ENCODE measurements at places on chromosomes 4 and X.

GRCh38 chr4:8852118-8852704 lies 19.4 kb downstream of the HMX1 start:
- H3K4me3 ChIP-seq = no peak overlapping the region
- H3K4me1 ChIP-seq = no peaks in the 10 kb centered on the region
- H3K27ac ChIP-seq = no peak overlapping the region

GRCh38 chr4:962231-963208 lies 10.8 kb downstream of the DGKQ start:
- H3K4me1 ChIP-seq = no peaks in the 10 kb centered on the region
- no peak overlapping the region for H3K4me3 ChIP-seq
- DNase-seq = no peak
- H3K36me3 ChIP-seq = peaks cover 31% of the 10 kb centered on the region
- H3K27ac ChIP-seq = no peak overlapping the region
- no peaks in the 10 kb centered on the region for H3K27me3 ChIP-seq

GRCh38 chrX:150365990-150366911 lies 3.1 kb downstream of the MAMLD1 start:
- H3K27me3 ChIP-seq = peaks cover 26% of the 10 kb centered on the region
- no peak overlapping the region for H3K27ac ChIP-seq
- no peak for DNase-seq
- H3K4me1 ChIP-seq = peaks cover 38% of the 10 kb centered on the region

- no peak overlapping the region for H3K27ac ChIP-seq
- DNase-seq = no peak
- no peaks in the 10 kb centered on the region for H3K27me3 ChIP-seq
- H3K36me3 ChIP-seq = no peaks in the 10 kb centered on the region
- H3K4me1 ChIP-seq = no peaks in the 10 kb centered on the region
Measured at GRCh38 chr4:41471126-41472071, 66.6 kb upstream of the LIMCH1 start.

DNA sequence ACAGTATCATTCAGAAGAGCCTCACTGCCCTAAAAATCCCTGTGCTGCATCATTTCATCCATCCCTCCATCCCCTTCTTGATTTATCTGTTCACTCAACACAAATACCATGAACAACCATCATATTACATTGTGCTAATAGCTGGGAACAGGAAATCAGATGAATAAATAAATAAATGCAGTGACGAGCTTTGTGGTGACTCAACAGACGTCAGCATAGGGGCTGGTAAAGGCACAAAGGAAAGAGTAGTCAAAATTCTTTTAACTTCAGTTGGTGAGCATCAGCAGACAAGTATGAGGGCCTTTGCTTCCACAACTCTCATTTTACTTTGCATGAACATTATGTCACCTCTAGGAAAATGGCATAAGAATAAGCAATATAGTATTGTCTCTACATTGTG lies 65.5 kb downstream of the EDNRA start:
- peaks cover 6% of the 10 kb centered on the region for H3K27me3 ChIP-seq
- H3K4me3 ChIP-seq = no peak overlapping the region
- H3K27ac ChIP-seq = no peak overlapping the region
- DNase-seq = no peak

DNA sequence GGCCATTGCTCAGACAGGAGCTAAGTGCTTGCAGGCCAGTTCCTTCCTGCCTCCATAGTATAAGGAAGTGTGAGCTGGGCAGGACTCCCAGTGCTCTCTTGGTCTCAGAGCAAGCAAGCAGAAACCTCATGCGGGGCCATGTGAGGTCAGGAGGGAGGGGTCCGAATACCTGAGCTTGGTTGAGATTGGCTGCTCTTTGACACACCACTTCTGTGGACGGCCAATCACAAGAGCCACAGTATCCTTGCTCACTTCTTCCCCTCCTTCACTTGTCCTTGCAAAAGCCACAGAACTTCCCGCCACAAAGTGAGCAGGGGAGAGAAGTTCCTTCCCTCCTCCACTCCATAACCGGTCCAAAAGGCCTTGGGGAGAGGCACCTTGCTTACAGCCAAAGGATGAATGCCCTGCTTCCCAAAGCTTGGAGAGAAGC lies 56.7 kb downstream of the PRPS1 start:
- no peak for DNase-seq
- H3K4me1 ChIP-seq = peaks cover 23% of the 10 kb centered on the region
- no peaks in the 10 kb centered on the region for H3K36me3 ChIP-seq
- no peak overlapping the region for H3K4me3 ChIP-seq
- H3K27ac ChIP-seq = no peak overlapping the region

DNA sequence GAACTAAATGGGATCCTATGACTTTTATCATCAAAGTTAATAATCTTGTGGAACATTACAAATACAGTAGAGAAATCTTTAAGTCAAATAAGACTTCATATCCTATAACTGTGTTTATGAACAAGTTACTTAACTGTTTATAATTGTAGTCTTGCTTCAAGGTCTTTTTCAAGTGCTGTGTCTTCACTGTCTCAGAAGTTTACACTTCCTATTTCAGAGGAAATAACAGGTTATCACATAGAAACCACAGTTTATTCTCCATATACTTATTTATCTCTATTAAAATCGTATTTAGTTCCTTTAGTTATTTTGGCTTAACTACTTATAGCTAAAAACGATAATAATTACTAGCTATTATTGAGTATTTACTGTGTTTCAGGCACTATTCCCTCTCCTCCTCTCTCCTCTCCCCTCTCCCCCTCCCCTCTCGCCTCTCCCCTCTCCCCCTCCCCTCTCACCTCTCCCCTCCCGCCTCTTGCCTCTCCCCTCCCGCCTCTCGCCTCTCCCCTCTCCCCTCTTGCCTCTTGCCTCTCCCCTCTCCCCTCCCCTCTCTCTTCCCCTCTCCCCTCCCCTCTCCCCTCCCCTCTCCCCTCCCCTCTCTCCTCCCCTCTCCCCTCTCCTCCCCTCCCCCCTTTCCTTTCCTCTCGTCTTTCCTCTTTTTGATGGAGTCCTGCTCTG lies 63.7 kb downstream of the RBPJ start:
- H3K36me3 ChIP-seq = peaks cover 11% of the 10 kb centered on the region
- H3K4me3 ChIP-seq = no peak overlapping the region
- H3K27ac ChIP-seq = no peak overlapping the region
- no peaks in the 10 kb centered on the region for H3K27me3 ChIP-seq
- H3K4me1 ChIP-seq = peaks cover 3% of the 10 kb centered on the region

GRCh38 chr4:110518889-110519490 lies 43.0 kb downstream of the ENPEP start:
- H3K27me3 ChIP-seq = peaks cover 5% of the 10 kb centered on the region
- H3K27ac ChIP-seq = no peak overlapping the region
- H3K4me1 ChIP-seq = no peaks in the 10 kb centered on the region
- no peak overlapping the region for H3K4me3 ChIP-seq
- no peaks in the 10 kb centered on the region for H3K36me3 ChIP-seq
- no peak for DNase-seq

DNA sequence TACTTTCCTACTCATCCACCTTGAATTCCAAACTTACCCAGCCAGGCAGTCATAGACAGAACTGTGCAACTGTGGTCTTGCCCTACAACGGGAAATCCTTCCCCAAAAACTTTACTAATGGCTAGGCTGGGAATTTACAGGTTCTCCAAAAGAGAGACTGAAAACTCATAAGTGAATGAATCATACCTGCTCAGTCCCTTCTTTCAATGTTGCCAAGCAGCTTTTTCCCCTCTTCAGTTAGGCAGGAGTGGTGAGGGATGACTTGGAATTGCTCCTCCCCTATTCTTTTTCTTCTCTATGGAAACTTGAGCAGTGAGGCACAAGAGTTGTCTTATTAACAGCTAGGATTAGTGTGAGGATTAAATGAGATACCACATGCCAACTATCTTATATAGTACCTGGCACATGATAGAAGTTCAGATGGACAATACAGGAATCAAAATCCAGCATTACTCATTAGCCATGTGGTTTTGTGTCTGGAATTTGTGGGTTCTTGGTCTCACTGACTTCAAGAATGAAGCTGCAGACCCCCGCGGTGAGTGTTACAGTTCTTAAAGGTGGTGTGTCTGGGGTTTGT lies 105.9 kb downstream of the TEX13A start:
- no peaks in the 10 kb centered on the region for H3K27me3 ChIP-seq
- DNase-seq = no peak
- no peak overlapping the region for H3K4me3 ChIP-seq
- H3K36me3 ChIP-seq = no peaks in the 10 kb centered on the region
- no peaks in the 10 kb centered on the region for H3K4me1 ChIP-seq
- no peak overlapping the region for H3K27ac ChIP-seq
